SK-N-SH (cell line): ENCODE measurements at places on chromosomes 3 and 15.
A peak's percentile ranks its signal among the peaks of the same experiment; 100 is the strongest.

DNA sequence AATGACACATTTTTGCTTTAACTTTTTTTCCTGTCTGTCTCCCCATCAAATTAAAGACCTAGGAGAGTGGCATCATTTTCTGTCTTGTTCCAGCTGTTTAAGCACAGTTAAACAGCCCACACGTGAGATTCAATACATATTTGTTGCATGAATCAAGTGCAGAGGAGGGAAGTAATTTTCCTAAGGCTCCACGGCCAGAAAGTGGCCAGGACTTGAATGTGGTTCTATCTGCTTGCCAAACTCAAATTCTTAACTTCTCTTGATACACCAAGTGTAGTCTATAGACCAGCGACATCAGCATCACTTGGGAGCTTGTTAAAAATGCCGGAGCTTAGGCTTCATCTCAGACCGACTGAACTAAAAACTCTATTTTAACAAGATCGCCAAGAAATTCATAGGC is 724.8 kb upstream of the CFAP20DC start:
- DNase-seq: no peak

DNA sequence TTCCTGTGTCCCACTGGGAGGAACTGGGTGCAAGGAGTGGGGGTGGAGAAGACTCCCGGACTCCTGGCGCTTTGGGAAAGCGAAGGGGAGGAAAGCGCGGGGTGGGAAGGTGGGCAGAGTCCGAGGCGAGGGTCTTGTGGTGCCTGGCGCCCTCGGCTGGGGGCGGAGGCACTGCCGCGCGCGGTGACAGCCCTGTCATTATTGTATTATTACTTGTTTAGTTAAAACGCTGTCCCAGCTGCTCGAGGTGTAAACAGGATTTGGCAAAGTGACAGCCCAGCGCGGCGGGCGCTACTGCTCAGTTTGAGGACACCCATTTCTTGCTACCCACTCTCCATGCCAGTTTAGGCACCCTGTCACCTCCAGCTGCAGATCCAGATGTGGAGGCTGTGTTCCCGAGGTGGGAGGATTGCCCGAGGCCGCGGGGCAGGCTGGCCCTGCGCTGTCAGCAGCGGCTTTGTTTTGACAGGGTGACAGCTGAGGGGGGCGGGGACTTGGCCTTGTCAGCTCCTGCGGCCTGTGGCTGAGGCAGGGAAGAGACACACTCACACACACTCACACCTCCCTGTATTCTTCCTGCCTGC is 1.0 kb downstream of the KAT2B start:
- peak; percentile 80 for DNase-seq

DNA sequence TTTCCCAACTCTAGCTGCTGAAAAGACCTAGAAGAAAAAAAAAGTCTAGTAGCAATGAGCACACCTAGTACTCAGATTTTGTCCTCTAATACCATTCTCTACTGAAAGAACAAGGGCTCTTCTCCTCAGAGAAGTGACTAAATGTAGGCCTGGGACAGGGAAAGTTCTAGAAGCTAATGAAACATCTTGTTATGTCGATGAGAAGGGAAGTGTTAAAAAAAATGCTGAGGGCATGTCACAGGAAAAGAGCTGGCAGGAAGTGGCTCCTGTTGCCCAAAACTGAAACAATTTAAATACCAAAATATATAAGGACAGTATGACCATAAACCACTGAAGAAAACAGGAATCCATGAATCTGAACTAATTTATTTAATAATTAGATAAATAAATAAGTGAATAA is 581.4 kb upstream of the TBL1XR1 start:
- DNase-seq: no peak

DNA sequence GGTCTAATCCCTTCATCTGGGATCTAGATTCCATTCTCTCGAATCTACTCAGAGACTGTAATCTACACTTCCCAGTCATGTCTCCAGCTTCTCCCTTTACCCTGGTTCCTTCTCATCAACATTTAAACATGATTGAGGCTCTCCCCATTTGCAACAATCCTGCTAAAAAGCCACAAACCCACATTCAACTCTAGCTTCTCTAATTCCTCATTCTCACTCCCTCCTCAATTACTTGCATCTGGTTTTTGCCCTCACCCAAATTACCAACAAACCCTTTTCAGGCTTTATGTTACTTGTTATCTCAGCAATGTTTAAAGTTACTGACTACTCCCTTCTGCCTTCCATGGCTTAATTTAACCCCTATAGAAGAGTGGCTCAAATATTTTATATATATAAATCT is 11.5 kb downstream of the ETFA start:
- no peak for DNase-seq

GRCh38 chr3:116947148-116947547 is 237.6 kb downstream of the TUSC7 start:
- no peak for DNase-seq

DNA sequence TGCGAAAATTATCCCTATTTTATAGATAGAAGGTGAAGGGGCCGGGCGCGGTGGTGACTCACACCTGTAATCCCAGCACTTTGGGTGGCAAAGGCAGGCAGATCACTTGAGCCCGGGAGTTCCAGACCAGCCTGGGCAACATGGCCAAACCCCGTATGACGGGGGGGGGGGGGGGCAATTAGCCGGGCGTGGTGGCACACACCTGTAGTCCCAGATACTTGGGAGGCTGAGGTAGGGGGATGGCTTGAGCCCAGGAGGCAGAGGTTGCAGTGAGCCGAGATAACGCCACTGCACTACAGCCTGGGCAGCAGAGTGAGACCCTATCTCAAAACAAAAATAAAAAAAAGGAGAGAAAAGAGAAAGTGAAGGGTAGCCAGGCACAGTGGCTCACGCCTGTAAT is 1.4 kb downstream of the AAGAB start:
- DNase-seq: no peak

DNA sequence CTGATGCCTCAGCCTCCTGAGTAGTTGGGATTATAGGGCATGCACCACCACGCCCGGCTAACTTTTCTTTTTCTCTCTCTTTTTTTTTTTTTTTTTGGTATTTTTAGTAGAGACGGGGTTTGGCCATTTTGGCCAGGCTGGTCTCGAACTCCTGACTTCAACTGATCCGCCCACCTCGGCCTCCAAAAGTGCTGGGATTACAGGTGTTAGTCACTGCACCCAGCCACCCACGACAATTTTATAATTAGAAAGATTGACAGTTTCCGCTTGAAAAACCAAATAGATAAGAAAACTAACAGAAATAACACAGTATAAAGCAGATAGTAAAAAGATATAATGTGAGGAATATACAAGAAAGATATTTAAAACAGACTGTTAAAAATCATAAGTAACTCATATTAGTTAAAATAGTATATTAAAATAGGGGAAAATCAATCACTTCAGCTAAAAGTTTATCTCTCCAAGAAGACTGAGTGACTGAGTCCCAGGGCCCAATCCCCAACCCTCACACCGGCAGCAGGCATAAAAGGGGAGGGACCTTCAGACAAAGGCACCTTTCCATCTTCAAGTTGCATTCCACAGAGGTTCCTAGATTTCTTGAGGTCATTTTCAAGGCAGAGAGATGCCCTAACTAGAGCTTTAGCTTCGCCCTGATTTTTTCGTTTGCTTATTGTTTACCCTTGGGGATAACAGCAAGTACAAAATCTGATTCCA is 1.4 kb upstream of the WHAMM start:
- no peak for DNase-seq

DNA sequence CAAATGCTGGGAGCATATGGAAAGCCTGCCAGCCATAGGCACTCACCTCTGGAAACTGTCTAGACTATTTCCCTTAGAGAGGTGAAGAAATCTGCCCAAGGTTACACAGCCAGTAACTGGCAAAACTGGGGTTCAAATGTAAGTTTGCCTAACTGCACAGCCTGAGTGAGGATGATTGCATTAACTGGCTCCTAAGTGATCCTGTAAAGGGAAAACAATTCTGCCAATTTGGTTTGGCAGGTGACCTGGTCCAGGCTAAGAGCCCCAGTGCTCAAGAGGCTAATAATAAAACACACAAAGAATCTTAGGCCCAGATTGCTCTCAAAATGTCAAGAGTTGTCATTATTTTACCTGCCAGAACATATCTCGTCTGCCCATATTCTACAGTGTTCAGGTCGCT is 43.9 kb upstream of the SPRED1 start:
- DNase-seq: no peak

- DNase-seq: no peak
These were observed 774.3 kb upstream of the NR2F2 start for GRCh38 chr15:95556225-95556624.

GRCh38 chr3:49519296-49519695 is 35.0 kb upstream of the BSN start:
- DNase-seq: no peak

GRCh38 chr3:12367346-12367745 is 78.5 kb downstream of the PPARG start:
- no peak for DNase-seq

- DNase-seq: no peak
These were observed 414.1 kb upstream of the CBLB start for GRCh38 chr3:106282943-106283342.

GRCh38 chr15:49900903-49901235 is 218.2 kb downstream of the ATP8B4 start:
- DNase-seq: no peak

- no peak for DNase-seq
These were observed 121.6 kb downstream of the RBPMS2 start for GRCh38 chr15:64653757-64654156.

GRCh38 chr3:46061108-46061720 is 33.9 kb upstream of the XCR1 start:
- no peak for DNase-seq

DNA sequence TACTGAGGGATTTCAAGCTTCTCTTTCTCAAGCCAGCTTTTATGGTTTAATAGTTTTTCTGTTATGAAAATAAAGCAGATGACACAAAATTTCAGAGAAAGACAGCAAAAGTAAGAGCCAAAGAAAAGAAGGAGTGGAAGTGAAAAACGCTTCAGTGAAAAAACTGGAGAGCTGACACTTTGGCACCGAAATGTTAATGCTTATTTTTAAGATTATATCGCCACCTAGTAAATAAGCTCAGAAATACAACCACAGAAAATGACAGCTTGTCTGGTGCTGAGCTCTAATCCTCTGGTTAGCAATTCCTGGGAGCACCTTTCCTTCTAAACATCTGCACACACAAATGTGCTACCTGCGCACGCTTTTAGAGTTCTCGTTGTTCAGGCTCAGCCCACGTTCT is 101.6 kb downstream of the ZPLD1 start:
- peak; percentile 39 for DNase-seq

DNA sequence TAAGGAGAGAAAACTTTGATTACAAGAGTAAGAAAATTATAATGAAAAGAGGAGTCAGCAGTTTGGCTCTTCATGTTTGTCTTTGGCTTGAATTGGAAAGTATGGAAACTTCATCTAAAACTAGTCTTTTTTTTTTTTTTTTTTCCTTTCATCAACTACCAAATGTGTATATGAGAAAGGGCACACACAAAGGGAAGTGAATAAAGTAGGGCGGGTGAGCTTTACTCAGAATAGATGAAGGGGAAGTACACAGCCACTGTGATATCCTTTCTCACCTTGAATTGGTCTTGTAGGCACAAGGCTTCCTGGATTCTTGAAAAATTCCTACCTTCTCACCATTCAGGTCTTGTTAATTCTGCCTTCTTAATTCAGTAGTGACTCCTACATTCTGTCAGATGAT is 652.3 kb upstream of the KCNMB2 start:
- DNase-seq: no peak

GRCh38 chr3:30225021-30225420 is 381.4 kb upstream of the TGFBR2 start:
- no peak for DNase-seq

GRCh38 chr15:59115047-59115446 is 10.1 kb downstream of the CCNB2 start:
- no peak for DNase-seq

GRCh38 chr3:58628823-58629562 is 37.6 kb downstream of the FAM3D start:
- DNase-seq: peak; percentile 33

GRCh38 chr15:100733101-100733842 is 130.9 kb downstream of the ASB7 start:
- DNase-seq: peak; percentile 3
